ENCODE measurements at places on chromosomes 4 and X.

DNA sequence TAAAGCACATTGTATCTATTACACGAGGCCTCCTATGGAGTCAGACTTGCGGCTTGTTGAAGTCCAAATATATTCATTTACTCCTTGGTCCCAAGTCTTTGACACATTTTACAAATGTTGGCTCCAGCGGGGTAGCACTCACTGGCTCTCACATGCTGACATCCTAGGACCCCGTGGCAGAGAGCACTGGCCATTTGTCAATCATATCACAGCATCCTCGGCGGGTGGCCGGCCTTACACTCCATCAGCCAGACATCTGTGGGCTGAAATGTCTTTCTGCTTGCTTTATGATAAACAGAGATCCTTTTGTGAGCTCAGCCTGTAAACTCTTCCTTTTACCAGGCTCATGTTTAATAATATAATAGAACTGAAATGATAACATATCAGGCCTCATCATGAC lies 25.7 kb upstream of the VCX2 start:
- DNase-seq = no peak

DNA sequence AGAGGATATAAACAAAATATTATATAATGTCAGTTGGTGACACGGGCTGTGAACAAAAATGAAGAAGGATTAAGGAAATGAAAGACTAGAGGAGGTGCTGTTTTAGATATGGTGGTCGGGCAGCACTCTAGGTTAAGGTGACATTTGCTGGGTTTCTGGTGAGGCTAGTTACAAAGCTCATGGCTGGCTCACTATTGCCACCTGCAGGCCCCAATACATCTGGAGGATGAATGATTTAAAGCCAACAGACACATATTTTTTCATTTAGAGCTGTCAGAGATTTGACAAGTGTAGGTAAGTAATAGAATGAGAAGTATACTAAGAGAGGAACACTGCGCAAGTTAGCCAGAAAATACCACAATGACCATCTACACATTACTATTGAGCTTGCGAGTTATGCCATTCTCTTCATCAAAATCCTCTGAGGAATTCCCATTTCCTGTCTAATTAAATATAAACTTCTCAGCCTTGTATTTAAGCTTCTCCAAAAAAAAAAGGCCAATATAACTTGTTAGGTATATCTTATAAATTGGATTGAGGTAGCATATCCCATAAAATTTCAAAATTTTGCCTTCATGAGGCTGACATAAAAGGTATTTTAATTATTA lies 6.4 kb upstream of the FGG start:
- peak; percentile 25 for DNase-seq

GRCh38 chr4:41043465-41043864 lies 170.9 kb downstream of the APBB2 start:
- DNase-seq = no peak

GRCh38 chr4:153036931-153037482 lies 100.9 kb downstream of the FHDC1 start:
- DNase-seq = no peak

DNA sequence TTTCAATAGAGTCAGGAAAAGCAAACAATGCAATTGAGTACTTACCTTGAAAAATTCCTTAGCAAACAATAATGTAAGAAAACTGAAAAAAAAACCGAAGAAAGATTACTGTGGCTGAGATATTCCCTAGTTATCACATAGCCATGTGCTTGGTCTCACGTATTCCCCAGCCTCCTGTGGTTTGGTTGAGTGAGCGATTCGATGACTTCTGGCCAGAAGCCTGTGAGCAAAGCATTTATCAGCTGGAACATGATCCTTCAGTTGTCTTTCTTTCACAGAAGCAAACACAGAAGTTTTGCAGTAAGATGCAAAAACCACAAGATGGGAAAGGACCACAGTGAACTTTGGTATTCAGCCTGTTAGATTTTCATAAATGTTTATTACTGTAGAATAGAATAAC lies 1754.3 kb upstream of the AGA start:
- DNase-seq = peak; percentile 3

- no peak for DNase-seq
Measured at GRCh38 chrX:46407753-46408130, 137.5 kb downstream of the ZNF674 start.

- DNase-seq = no peak
Measured at GRCh38 chr4:30172416-30172815, 547.8 kb upstream of the PCDH7 start.

- no peak for DNase-seq
Measured at GRCh38 chrX:83345298-83345697, 162.8 kb upstream of the POU3F4 start.

- DNase-seq = peak; percentile 7
Measured at GRCh38 chr4:76377911-76378310, 43.0 kb downstream of the CCDC158 start.

- no peak for DNase-seq
Measured at GRCh38 chr4:147864607-147865006, 132.7 kb downstream of the ARHGAP10 start.

DNA sequence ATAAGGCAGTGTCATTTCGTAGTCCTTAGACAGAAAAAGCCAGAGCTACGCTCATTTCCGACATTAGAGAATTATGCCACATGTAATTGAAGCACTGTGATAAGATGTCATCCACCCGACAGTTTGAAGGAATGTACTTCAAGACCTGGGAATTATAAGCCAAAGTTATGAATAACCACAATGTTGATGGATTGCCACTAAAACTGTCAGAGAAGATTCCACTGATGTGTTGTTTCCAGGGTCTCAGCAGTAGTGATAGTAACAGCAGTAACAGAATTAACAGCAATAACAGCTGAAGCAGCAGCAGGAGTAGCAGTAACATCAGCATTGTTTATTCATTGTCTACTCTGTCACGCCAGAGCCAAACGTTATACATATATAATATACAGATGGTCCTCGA lies 24.7 kb downstream of the RAB33A start:
- peak; percentile 5 for DNase-seq

- no peak for DNase-seq
Measured at GRCh38 chr4:80128941-80129340, 55.9 kb upstream of the ANTXR2 start.

- no peak for DNase-seq
Measured at GRCh38 chr4:26670903-26671537, 87.1 kb downstream of the TBC1D19 start.

DNA sequence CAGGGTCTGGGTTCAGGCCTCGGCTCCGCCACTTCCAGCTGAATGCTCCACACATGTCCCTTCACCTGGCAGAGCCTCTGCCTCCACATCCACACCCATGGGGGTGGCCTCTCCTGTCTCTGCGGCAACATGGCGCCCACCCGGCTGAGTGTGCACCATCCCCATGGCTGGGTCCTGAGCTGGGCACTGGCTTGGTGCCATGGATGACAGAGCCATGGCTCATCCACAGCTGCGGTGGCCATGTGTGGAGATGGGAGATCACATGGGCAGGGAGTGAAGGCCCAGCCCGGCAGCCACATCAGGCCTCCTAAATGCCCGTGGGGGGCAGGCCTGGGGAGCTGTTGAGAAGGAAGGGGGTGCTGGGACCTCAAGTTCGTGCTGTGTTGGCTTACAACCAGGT lies 213.7 kb downstream of the AFAP1 start:
- DNase-seq = peak; percentile 25

DNA sequence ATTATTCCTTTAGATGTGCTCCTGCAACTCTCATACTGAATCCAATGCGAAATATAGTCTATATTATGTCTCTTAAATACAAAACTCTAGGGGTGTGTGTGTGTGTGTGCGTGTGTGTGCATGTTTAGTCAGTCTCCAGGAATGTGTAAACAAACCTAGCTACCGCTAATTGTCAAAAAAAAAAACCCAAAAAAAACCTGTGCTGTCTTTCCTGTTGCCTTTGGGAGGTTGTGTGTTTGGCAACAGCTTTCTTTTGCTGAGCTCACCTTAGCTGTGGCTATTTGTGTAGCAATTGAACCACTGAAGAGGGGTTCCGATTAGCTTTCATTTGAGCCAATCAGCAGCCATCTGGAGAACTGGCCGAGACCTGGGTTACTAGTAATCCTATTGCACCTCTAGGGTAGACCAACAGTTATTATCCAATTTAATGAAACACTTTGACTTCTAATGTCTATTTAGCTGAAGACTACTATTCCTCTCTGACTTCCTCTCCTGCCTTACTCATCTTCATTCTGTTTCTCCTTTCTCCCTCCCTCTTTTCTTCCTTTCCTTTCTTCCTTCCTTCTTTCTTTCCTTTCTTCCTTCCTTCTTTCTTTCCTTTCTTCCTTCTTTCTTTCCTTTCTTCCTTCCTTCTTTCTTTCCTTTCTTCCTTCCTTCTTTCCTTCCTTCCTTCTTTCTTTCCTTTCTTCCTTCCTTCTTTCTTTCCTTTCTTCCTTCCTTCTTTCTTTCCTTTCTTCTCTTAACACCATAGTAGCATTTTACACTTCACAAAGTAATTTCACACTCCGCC lies 471.1 kb downstream of the GBA3 start:
- no peak for DNase-seq

GRCh38 chr4:7343950-7344349 lies 90.8 kb downstream of the PSAPL1 start:
- DNase-seq = no peak

DNA sequence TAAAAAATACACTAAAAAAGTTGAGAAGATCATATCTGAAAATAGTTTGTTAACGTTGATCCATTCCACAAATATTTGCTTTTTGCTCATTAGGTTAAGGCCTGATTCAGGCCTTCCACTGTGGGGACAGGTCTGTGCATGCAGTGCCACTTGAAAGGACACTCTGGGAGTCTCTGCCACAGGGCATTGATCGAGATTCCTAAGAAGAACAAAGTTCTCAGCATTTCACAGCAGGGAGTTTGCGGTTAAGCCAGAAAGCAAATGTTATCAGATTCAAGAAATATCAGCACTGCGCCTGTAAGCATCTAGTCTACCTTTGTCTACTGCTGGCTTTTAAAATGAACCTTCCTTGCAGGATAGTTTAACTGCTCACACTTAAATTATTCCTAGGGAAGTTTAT lies 62.2 kb upstream of the TNIP3 start:
- no peak for DNase-seq

DNA sequence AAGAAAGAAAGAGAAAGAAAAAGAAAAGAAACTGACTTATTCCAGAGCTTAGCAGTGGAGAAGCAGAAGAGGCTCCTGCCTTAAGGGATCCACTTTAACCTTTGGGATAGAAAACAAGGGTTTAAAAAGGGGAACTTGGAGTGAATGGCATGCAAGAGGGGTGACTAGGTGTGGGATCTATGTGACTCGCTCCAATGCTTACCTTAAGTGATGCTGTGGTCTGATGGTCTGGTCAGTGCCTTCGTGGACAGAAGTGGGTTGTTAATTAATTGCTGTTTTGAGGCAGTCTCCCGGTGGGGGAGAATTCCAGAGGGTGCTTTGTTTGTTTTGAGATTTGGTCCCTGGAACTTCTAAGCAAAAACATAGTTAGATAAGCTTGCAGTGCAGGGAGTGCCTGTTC lies 21.1 kb upstream of the RHOXF1 start:
- DNase-seq = no peak

GRCh38 chr4:5385741-5386311 lies 322.5 kb downstream of the EVC2 start:
- DNase-seq = no peak

DNA sequence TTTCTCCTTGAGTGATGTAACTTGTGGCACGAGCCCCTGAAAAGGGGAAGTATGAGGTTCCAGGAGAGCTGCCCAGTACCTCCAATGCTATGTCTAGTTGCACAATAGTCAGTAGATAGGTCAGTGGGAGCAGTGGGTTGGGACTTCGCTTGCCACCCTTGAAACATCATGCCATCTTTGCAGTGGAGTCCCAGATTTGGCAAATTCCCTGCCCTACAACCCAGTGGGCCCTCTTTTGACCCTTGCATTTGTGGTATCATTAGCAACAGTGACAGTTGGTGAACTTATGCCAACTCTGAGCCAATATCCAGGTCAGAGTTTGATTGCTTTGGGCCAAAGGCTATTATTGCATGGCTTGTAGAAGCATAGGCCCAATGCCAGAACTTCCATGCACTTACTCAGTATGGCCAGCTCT lies 12.3 kb downstream of the FHL1 start:
- no peak for DNase-seq

DNA sequence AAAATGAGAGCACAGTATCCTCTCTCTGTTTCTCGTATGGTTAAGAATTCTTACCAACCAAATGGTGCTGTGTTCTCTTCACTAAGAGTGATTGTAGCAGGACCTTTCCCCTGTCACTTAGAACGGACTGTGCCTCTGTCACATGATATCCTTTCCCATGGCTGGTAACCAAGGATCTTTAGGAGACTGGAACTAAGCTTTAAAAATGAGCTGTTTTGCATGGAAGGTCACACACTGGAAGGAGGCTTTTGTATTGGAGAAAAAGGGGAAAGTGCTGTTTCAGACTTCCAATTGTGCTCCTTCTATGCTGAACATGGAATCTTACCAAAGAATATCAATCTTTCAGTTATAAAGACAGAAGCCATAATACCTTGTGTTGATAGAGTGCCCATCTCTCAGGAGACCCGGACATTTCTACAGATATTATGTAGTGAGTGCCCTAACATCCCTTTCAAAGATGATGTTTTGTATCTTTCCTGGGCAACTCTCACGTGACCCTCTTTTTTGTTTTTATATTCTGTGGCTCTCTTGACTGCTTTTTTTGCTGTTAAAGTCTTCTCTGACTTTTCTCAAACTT lies 148.6 kb downstream of the SLC4A4 start:
- DNase-seq = no peak

- DNase-seq = no peak
Measured at GRCh38 chrX:150926304-150926703, 27.8 kb upstream of the CD99L2 start.

DNA sequence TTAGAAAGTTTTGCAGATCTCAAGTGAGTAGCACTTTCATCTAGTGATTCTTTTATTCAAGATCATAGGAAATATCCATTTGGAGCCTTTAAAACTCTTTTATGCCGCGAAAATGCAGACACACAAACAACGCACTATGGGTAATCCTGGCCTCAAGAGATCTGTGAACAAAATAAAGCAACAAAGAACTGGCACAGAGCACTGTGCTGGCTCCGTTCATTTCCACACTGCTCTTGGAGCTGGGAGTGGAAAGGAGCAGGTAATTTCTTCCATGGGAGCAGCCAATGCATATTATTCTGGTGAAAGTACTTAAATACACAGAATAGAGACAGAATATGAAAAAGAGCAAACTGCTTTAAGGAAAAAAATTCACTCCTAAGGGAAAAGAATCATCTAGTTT lies 172.7 kb upstream of the FRG1 start:
- DNase-seq = no peak

GRCh38 chr4:175127314-175127713 lies 209.2 kb downstream of the ADAM29 start:
- peak; percentile 73 for DNase-seq

- no peak for DNase-seq
Measured at GRCh38 chr4:148834804-148835631, 392.8 kb upstream of the NR3C2 start.

GRCh38 chr4:1043651-1044468 lies 32.4 kb downstream of the FGFRL1 start:
- peak; percentile 95 for DNase-seq

DNA sequence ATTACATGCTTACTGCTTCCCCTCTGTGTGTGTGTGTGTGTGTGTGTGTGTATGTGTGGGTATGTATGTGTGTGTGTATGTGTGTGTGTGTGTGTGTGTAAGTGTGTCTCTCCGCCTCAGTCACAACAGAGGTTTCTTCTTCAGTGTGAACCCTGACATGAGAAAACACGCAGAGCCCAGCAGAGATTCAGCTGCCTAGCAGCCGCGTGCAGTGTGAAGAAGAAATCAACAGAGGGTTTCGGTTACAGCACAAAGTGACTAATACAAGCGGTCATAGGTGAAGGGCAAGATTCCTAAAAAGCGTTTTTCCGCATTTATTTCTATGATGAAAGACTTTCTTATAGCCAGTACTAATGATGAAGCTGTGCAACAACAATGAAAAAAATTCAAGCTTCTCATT lies 55.3 kb upstream of the ZFP42 start:
- peak; percentile 1 for DNase-seq

GRCh38 chr4:38002451-38003071 lies 42.4 kb downstream of the PTTG2 start:
- DNase-seq = no peak
